Trophoblast cell (in vitro differentiated cells and primary cell): ENCODE measurements at places on chromosomes 5 and 9.
A peak's percentile ranks its signal among the peaks of the same experiment; 100 is the strongest.

- DNase-seq = no peak
Observed at GRCh38 chr9:135220601-135221575, 133.4 kb downstream of the OLFM1 start.

GRCh38 chr5:172141949-172142319 is 46.1 kb downstream of the STK10 start:
- DNase-seq = peak; percentile 64

DNA sequence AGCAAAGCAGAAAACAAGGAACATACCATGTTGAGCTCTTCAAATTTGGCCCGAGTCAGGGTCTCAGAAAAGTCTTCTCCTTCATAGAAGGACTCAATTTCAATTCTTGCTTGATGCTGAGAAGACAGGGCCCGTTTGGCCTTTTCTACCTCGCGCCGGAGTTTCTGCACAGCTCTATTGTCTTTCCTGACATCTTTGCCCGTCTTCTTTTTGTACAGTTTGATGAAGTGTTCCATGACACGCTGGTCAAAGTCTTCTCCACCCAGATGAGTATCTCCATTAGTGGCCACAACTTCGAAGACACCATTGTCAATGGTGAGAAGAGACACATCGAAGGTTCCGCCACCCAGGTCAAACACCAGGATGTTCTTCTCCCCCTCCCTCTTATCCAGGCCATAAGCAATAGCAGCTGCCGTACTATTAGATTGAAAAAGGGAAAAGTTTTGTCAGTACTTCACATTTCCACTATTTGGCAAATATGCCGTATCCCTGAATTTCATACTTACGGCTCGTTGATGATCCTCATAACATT is 2.2 kb downstream of the HSPA5 start:
- DNase-seq = no peak

GRCh38 chr5:4553978-4554377 is 586.2 kb upstream of the ADAMTS16 start:
- no peak for DNase-seq

DNA sequence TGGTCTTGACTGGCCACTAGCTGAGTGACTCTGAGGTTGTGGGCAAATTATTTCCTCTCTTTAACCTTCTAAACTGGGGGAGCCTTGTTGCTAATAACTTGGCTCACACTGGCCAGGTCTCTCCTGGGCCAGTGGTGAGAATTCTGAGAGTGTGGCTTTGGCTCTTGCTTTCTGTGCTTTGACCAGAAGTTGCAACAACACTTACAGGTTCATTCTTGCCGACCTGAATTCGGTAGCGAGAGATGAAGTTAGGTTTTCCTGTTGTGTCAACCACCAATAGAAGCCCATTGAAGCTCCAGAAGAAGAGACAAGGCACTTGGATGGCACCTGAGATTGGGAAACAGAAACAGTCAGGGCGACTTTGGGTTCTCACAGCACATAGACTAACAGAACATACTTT is 19.8 kb downstream of the FAXDC2 start:
- no peak for DNase-seq

GRCh38 chr9:88664773-88665172 is 129.8 kb downstream of the NXNL2 start:
- no peak for DNase-seq

DNA sequence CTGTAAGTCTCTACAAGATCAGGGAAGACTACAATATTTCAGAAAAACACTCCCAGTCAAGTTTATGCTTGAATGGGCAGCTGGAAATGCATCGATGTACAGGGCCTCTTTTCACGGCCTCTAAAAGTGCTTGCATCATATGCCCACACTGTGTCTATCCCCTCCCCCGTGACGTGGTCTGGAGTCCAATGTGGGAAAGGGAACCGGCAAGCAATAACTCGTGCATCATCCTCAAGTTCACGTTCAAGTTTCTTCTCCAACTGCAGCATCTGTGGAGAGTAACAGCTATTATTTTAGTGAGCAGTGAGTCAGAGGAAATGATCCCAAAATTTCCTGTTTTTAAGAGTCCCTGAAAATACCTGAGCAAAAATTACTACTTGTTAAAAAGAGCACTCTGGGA is 22.3 kb downstream of the ATPSCKMT start:
- no peak for DNase-seq

DNA sequence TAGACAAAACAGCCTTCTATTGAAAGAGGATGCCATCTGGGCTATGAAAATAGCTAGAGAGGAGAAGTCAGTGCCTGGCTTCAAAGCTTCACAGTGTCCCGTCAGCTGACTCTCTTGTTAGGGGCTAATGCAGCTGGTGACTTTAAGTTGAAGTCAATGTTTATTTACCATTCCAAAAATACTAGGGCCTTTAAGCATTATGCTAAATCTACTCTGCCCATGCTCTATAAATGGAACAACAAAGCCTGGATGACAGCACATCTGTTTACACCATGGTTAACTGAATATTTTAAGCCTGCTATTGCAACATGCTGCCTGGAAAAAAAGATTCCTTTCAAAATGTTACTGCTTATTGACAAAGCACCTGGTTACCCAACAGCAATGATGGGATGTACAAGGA is 309.1 kb downstream of the NTRK2 start:
- no peak for DNase-seq

GRCh38 chr5:100614308-100614707 is 79.1 kb downstream of the FAM174A start:
- DNase-seq = no peak

- DNase-seq = no peak
Observed at GRCh38 chr5:143201589-143201988, 201.9 kb downstream of the NR3C1 start.

- DNase-seq = no peak
Observed at GRCh38 chr9:131447148-131447547, 53.3 kb downstream of the PRRC2B start.

GRCh38 chr5:142845402-142845921 is 75.3 kb downstream of the ARHGAP26 start:
- DNase-seq = no peak

DNA sequence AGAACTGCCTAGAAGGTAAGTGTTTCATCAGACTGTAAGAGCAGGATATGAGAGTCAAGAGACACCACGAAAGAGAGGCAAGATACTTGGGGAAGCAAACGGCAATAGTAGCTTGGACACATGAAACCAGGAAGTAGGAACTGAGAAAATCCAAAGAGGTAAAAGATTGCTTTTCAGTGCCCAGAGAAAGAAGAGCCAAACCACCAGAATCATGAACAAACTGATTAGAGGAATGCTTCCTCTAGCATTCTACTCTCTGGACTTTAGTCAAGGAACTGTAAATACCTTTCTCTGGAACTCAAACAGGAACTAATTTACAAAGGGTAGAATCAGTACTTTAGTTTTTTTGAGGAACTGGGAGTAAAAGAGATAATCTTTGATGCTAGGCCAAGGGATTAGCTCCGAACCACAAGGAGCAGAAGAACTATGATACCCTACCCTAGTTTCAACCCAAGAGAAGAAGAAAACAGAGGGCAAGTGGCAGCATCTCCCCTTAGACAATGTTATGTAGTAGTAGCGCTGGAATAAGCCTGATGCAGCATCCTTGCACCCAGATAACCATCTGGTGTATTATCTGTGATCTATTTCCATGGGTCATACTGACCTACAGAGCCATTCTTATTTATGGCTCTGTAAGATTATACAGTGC is 41.3 kb downstream of the EFCAB9 start:
- DNase-seq = no peak

DNA sequence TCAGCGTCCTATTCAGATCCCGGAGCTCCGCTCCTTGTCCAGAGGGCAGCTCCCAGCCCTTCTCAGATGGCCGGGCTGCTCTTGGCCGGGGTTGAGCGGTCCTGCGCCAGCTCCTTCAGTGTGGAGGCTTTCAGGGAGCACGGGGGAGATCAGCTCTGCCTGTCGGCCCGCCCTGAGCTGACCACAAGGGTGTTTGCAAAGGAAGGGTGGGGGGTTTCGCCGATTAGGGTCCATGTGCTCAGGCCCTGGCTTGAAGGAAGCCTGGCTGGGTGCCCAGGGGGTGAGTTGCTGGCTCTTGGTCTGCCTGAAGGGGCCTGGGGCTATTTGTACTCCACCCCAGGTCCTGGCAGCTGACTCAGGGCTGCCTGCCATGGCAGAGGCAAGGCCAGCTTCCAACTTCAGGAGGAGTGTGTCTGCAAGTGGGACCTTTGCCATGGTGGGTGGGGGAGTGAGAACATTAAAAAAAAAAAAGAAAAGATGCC is 250.1 kb upstream of the KLF4 start:
- no peak for DNase-seq

- DNase-seq = no peak
Observed at GRCh38 chr5:160466889-160467554, 45.4 kb downstream of the PTTG1 start.

DNA sequence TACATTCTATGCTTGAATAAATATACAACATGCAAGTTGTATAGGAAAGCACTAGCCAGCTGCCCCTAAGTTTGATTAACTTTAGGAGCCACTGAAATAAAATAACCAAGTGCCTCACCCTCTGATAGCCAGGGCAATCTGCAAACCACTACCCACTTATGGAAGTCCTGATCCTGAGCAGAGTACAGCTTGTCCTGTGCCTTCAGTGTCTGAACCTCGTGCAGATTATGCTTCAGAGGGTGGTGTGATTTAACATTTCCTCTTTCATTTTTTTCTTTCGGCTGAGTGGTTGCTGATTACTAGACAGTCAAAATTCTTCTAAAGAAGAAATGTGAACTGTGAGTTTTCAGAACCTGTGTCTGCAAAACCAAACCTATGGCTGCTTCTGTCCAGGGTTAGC is 327.7 kb downstream of the PIK3R1 start:
- DNase-seq = no peak
